GM19239 (cell line): ENCODE measurements at places on chromosomes 5 and 9.

GRCh38 chr5:87951661-87952060 is 317.0 kb downstream of the TMEM161B start:
- no peak for DNase-seq

DNA sequence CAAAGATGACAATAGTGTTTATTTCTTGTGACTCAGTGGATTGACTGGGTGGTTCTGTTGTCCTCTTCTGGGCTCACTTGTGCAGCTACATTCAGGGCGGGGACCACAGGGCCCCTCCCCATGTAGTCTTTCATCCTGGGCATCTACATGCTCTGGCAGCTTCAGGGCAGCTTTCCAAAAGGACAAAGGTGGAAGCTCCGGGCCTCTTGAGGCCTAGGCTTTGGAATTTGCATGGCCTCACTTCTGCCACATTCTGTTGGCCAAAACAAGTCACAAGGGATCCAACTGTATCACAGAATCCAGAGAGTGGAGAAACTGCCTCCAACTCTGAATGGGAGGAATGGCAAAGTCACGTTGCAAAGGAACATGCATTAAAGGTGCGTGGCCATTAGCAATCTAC is 64.3 kb downstream of the ARHGAP26 start:
- no peak for DNase-seq

DNA sequence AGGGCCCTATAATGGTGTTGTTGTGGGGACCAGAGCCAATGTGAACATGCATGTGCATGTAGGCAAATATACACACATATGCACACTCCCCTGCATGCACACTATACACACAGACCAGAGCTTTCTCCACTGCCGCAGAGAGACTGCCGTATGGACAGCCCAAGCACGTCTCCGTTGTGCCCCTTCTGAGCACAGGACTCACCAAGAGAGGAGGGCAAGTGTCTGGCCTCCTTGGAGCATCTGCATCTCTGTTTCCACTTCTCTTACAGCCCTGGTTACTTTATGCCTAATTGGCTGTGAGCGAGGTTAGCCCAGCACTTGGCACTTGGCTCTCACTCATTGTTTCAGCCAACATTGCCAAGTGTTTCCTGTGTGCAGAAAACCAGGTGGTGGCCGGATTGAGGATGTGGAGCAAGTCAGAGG is 30.4 kb downstream of the CSF2 start:
- DNase-seq = no peak

GRCh38 chr9:92954886-92955285 is 7.6 kb downstream of the FGD3 start:
- no peak for DNase-seq

DNA sequence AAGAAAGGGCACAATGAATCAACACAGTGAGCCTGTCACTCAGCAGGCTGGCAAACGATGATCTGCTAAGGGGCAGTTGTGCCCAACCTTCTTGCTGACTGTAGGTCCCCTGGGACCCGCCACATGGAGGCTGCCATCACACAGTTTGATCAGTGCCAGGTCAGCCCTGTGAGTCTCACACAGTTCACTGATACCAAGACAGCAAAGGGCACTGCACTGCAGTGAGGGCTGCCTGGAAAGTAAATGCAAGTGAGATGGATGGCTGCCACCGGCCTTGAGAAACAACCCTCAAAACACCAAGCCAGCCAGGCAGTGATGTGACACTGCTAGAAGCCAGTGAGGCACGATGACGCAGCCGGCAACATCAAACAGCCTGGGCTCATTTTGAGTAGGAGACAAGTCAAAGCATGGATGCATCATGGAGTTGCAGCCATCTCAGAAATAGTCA is 30.3 kb downstream of the FOXD1 start:
- DNase-seq = no peak
